ENCODE measurements at places on chromosomes 1 and 21.
A peak's percentile ranks its signal among the peaks of the same experiment; 100 is the strongest.

- no peak for DNase-seq
Measured at GRCh38 chr1:23555986-23556634, 3.2 kb downstream of the ID3 start.

GRCh38 chr1:65395887-65396612 is 24.4 kb upstream of the LEPR start:
- DNase-seq, result no peak

- no peak for DNase-seq
Measured at GRCh38 chr1:209439828-209440227, 143.7 kb upstream of the CAMK1G start.

DNA sequence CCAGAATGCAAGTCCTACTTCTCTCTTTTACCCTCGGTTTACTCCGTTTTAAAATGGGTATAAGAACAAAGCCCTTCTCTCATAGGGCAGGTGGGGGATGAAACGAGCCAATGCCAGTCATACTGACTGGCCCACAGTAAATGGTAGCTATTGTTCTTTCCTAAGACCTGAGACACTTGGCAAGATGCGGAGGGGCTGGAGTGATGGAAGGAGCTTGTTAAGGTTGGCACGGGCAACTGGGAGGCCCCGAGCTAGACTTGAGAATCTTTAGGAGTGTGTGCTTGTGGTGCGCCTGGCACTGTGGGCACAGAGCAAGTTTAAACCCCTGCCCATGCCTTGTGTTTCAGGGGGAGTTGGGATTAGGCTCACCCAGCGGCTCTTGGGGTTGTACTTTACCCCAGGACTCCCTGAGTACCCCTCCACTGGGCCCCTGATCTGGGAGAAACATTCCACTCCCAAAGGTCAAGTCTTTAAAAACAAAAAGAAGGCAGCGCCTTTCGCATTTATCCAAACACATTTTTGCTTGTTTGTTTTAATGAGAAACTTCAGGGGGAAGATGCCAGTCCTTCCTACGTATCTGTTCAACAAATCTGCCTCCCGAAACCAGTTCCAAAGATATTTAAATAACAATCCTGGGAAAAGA is 240.6 kb upstream of the TMEM51 start:
- no peak for DNase-seq

GRCh38 chr1:14350197-14350596 is 248.3 kb upstream of the KAZN start:
- DNase-seq, result no peak

GRCh38 chr21:43604505-43605204 is 54.6 kb downstream of the HSF2BP start:
- no peak for DNase-seq

- DNase-seq, result no peak
Measured at GRCh38 chr1:42163536-42164503, 725 bp downstream of the GUCA2A start.

DNA sequence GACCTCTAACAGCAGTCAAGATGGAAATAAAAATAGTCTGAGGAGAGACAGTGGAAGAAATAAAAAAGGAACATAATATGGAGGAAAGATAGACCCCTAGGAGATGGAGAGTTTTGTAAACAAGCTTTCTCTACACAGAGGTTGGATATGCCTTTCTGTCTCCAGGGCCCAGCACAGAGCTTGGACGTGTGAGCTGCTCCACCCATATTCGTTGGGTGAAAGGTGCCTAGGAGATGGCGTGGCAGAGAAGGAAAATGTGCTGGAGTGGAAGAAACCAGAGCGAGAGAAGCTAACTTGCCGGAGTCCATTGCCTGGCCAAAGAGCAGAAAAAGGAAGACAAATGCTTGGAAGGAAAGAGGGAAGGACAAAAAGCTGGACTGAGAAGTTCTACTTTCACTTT is 78.3 kb upstream of the LMO4 start:
- DNase-seq, result no peak

- no peak for DNase-seq
Measured at GRCh38 chr1:117611894-117612483, 6.1 kb downstream of the TENT5C start.

- DNase-seq, result no peak
Measured at GRCh38 chr1:180269645-180270529, 39.8 kb downstream of the LHX4 start.

DNA sequence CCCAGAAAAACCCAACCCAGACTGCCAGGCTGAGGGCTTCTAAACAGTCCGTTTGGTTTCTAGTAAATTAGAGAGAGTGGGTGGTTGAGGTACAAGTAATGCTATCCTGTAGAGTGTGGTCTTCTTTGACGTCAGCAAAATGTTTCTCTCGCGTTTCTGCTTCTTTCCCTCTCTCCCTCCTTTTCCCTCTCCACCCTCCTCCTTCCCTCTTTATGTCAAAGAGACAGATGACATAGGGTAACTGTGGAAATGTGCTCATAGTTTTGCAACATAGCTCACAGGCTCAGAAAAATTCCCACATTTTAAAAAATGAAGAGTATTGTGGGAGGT is 158.3 kb downstream of the TOMM20 start:
- DNase-seq, result no peak

DNA sequence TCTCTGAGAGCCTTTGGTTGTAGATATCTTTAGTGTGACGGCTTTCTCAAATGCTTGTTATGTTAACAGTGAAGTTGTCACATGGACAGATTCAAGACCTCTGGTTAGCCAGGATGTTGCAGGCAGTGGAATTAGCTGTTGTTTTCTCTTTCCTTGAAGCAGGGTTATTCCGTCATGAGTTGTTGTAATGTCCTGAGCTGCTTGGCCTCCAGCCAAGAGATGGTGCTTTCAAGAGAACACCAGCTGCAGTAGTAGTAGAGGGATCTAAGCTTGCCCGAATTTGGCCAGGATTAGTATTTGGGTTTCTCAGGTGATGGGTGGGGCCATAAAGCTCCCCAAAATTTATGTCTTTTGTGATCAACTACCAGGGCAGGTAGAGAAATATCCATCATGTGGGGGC is 13.4 kb downstream of the KCNE1 start:
- no peak for DNase-seq

DNA sequence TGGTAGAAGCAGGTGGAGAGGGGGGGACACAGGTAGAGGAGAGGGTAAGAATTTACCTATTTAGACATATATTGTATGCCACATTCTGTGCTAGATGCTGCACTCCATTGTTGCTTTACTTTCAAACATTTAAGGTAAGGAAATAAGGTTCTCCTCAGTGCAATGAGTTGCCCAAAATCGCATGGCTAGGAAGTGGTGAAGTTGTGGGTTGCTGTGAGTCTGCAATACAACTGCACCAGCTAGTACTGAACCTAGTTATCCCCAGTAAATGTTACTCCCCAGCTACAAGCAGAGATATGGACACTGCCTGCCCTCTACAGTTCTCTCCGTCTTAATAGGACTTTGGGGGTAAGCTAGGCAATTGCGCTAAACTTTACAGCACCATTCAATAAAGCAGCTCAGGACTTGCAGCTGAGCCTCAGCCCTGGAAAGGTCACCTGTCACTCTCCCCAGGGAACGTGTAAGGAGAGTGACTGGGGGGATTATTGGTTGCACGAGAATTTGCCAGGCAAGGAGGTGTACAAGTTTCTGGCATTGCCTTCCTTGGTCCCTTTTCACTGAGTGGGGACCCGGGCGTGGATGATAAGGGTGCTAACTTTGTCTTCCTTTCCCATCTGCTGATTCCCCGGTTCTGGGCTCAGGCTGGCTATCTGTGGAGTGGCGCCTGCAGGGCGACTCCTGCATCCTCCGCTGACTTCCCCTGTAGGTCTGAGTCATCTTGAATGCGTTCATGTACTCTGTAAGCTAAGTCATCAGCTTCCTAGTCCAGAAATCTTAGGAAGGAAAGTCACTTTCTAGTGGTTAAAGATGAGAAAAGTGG is 71.3 kb upstream of the CNTN2 start:
- DNase-seq, result no peak

DNA sequence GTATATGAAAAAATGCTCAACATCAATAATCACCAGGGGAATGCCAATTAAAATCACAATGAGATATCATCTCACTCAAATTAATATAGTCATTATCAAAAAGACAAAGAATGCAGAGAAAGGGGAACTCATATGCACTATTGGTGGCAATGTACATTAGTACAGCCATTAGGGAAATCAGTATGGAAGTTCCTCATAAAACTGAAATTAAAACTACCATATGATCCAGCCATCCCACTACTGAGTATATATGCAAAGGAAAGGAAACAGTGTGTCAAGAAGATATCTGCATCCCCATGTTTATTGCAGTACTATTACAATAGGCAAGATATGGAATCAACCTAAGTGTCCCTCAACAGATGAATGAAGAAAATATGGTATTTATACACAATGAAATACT is 32.1 kb upstream of the TEKT2 start:
- no peak for DNase-seq

DNA sequence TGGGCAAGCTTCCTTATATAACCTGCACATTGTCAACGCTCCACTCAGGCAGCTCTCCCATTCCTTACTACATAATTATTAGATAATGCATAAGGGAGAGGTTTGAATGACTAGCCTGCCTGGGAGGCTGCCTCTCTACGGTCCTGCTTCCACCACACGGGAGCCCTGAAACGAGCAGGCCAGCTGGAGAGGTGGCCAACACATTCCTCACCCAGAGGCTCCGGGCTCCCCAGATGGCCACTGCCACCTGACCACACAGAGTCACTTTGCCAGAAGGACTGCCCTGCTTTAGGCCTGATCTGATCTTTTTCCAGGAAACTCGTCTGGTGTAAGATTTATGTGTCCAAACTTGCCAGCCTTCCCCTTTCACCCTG is 27.9 kb downstream of the HIVEP3 start:
- no peak for DNase-seq

- DNase-seq, result no peak
Measured at GRCh38 chr21:41796476-41797080, 29.7 kb upstream of the RIPK4 start.

DNA sequence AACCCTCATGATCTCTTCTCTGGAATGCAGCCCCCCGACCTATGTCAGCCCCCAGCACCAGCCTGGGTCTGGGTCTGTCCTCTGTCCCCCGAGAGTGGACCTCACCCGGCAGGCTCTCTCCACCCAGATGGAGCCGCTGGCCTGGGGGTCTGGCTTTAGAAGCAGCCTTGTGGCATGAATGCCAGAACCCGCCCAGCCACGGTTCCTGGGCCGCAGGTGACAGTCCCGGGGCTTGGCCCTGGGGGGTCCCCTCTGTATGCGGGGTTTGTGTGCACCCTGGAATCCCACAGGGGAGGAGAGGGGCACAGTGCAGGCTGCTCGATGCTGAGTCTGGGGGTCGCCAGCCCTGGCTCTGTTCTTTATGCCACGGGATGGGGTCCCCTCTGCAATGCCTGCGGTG is 96.0 kb upstream of the ACTRT2 start:
- no peak for DNase-seq

- no peak for DNase-seq
Measured at GRCh38 chr1:41382480-41383090, 21.4 kb downstream of the FOXO6 start.

DNA sequence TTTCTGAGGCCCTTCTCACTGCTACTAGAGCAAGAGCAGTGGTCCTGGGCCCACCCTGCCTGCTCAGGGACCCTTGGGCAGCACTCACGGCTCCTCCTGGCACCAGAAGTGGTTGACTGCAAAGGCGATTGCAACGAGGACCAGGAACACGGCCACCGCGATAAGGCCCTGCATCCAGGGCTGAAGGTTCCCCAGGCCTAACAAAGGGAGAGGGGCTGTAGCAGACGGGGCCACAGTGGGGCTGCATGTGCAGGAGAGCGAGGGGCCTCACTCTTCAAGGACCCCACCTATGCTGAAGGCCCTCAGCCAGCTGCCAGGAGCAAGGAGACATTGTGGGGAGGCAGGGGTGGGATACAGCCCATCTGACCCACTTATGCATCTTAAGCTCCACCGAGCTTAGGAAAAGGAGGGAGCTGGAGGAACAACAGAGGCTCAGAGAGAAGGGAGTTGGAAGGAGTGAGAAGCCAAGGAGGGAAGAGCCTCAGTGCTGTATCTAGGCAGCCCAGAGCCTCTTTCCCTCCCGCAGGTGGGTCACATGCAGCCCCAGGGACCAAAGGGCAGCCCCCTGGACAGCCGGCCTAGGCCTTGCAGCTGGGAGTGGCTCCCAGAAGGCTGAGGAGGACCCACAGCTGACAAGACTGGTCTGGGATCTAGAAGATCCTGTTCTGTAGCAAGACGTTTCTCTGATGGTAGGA is 2.5 kb downstream of the PDZK1IP1 start:
- DNase-seq, result no peak

DNA sequence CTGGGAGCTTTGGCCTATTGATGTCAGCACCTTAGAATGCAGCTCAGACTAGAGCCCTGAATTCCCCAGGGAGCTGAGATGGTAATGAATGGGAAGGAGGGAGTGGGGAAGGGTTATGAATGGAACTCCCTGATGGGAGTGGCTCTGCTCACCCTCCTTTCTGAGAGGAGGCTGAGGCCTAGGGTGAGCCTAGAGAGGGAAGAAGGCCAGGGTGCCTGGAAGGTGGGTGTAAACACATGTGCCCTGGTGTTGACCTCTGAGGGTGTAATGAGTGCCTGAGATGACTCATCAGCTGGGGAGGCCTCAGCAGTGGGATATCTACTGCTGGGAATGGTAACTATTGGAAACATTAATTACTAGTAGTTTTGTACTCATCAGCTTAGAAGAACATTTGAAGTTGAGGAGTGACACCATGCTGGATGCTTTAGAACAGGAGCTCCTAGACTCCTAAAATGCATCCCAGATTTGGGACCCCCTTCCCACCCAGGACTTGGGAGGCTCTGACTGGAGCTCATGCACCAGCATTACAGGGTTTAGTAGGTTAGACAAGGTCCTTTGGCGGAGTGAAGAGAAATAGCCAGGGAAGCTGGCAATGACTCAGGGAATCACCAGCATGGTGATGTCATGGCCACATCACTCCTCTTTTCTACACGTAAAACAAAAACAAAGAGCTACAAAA is 16.0 kb upstream of the PIGV start:
- peak; percentile 27 for DNase-seq

- DNase-seq, result no peak
Measured at GRCh38 chr1:63628607-63629006, 35.4 kb downstream of the PGM1 start.

DNA sequence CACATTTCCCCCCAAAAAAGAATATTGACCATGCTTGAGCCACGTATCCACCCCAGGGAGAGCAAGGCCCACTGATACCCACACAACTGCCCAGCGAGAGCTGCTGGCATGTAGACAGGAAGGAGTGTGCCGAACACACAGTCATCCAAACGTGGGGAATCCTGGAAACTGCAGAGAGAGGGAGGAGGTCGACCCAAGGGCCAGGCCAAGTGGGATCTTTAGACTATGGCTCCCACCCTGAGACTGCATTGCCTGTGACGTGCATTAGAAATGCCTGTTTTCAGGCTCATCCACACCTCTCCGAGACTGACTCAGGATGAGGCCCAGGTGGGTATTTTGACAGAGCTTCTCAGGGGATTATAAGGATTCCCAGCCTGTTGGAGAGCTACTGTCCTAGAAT is 25.9 kb downstream of the NIPAL3 start:
- no peak for DNase-seq

DNA sequence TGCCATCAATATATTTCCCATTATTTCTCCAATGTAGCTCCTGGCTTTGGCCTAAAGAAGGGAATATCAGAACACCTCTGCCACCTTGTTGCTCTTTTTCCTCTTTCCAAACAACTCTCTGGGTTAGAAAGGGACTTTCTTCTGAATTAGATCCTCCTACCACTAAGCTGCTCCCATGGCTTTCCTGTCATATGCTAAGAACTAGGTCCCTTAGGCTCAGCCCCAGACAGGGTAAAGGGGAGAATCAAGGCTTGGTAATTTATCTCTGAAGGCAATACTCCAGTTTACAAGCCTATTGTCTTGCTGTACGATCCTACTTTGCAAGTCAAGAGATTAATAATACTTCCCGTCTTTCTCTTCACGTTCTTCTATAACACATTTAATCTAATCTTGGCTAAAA is 373.2 kb upstream of the DAB1 start:
- DNase-seq, result no peak

Measured in activated naive CD8-positive, alpha-beta T cell treated with anti-CD3 and anti-CD28 coated beads, Interleukin-2, amount 50 U/mL, for 24 hours (primary cell).